Left cardiac atrium (tissue), 4 donors: ENCODE measurements at places on chromosomes 7 and 10. TPM values are rescaled to one million over a fixed set of nuclear protein-coding genes. Genes with fewer than 3 reads are reported as not detected.

DNA sequence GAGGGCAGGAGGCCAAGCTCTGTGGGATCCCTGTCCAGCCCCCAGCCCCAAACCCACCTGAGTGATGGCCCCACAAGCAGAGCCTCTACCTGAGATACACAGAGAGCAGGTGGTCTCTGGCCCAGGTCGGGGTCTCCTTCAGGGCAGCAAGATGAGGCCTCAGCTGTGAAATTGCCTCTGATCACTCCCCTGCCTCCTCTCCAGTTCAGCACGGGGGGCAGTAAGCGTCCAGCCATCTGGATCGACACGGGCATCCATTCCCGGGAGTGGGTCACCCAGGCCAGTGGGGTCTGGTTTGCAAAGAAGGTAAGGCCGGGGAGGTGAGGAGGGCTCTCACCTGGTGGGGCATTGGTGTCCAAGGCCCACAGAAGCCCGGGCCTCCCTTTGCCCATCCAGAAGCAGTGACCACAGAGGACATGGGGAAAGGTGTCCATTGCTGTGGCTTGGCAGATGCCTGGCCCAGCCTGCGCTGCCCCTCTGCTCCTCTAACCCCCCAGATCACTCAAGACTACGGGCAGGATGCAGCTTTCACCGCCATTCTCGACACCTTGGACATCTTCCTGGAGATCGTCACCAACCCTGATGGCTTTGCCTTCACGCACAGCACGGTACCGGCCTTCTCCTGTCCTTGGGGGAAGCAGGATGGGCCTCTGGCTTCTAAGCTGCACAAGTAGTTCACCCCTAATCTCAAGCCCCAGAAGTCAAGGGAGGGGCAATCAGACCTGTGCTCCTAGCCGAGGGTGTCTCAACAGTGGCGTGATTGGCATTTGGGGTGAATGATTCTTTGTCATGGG, 3.1 kb downstream of the CPA1 start:
- DNase-seq: no peak

DNA sequence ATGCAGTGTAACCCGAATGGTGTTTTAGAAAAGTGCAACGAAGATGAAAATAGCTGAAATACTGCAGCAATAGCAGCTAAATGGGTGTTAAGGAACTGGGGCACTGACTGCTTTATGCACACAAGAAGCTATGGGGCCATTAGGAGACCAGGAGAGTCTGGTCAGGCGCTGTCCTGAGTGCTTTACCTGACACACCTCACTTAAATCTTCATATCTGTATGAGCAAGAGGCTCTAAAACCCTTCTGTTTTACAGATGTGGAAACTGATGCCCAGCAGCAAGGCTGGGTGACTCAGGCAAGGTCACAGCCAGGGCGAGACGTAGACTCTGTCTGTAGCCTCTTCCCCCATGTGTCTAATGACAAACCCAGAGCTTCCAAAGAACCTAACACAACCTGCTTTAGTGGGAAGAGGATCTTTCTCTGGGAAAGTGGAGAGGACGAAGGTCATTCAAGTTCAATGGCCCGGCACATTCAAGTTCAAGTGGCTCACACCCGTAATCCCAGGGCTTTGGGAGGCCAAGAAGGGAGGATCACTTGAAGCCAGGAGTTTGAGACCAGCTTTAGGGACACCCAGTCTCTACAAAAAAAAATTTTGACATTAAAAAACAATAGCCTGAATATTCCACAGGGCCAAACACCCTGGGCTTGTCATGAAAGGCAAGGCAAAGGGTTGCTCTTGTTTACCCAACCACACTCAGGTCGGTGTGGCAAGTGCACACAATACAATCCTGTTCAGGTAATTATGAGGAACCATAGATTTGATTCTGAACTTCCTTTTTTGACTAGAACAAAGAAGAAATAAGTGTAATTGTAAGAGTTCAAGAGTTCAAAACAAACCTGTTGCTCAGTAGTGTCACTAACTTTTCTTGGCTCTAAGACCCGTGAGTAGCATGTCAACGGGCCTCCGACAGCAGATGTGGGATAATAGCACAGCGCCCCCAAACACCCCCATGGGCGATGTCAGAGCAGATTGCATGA, 53.7 kb upstream of the KLF6 start:
- no peak for DNase-seq

The SPDYE3 gene
- total RNA-seq: not detected

The PCGF6 gene
- total RNA-seq: 5.7 TPM

DNA sequence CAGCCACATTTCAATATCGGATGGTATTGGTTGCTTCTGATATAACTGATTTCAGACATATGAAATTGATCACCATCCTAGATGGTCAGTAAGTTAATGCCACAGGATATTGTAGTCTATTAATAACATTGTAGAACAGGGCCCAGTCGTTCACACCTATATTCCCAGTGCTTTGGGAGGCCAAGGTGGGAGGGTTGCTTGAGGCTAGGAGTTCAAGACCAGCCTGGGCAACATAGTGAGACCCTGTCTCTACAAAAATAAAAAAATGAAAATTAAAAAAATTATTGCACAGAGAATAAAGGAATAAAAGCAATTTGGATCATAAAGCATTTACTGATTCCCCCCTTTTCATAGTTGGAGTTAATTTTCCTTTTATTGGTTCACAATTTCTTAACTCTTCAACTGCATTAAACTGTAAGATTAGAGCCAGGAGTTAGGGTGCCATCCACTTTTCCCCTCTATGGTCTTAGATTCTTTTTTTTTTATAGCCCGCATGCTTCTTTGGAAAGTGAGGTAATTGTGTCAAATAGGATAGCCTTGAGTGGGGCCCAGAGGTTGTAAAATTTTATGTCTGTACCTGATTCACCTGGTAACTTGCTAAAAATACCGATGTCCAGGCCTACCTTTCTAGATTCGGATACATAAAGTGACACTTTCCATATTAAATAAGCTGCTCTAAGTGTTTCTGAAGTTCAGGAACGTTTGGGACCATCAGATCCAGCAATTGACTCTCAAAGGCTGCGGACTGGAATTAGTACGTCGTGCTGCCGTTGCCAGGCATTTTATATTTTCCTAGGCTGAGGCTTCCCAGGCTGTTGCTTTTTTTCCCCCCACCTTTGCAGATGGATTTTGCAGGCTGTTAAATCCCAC, 24.7 kb downstream of the ADK start:
- DNase-seq: no peak

DNA sequence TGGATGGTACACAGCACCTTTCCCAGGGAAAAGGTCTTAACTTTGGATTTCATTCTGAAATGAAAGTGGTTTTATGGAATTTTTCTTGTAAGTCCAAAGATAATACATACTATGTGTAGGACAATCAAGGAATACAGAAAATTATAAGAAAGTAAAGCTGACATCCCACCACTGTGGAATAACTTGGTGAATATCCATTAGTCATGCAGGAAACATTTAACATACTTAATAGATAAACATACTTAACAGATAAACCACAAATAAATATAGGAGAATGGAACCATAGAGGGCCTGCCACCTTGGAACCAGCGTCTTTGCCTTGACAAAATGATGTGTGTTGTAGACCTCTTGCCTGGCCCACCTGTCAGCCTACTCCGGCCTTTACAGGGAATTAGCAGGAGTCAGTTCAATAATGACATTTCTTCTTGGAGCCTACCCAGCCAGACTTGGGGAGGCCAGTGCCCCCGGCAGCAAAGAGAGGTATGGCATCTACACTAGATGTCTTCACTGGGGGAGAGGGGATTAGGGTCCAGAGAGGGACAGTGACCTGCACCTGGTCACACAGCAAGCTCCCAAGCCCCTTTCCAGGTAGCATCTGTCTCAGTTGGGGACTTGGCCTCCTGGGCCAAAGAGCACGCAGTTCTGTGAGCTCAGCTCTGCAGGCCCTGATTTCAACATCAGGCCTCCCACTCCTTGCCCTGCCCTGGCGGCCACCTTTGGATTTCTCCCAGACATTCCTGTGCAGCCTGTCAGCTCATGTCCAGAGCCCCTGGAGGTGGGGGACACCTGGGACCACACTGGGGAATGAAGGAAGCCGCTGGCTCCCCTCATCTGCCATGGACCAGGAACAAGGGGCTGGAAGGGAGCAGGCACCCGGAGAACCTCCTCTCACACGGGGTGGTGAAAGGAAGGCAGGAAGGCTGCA, 112.6 kb upstream of the PPIF start:
- no peak for DNase-seq

The MBLAC1 gene
- 2.7 TPM for total RNA-seq
